ENCODE measurements at places on chromosomes 2 and 18.

DNA sequence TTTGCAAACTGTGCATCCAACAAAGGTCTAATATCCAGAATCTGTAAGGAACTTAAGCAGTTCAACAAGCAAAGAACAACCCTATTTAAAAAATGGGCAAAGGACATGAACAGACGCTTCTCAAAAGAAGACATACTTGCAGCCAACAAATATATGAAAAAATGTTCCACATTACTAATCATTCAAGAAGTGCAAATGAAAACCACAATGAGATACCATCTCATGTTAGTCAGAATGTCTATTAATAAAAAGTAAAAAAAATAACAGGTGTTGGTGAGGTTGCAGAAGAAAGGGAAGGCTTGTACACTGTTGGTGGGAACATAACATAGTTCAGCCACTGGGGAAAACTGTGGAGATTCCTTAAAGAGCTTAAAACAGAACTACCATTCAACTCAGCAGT, 126.2 kb downstream of the NAT8 start:
- DNase-seq: no peak

DNA sequence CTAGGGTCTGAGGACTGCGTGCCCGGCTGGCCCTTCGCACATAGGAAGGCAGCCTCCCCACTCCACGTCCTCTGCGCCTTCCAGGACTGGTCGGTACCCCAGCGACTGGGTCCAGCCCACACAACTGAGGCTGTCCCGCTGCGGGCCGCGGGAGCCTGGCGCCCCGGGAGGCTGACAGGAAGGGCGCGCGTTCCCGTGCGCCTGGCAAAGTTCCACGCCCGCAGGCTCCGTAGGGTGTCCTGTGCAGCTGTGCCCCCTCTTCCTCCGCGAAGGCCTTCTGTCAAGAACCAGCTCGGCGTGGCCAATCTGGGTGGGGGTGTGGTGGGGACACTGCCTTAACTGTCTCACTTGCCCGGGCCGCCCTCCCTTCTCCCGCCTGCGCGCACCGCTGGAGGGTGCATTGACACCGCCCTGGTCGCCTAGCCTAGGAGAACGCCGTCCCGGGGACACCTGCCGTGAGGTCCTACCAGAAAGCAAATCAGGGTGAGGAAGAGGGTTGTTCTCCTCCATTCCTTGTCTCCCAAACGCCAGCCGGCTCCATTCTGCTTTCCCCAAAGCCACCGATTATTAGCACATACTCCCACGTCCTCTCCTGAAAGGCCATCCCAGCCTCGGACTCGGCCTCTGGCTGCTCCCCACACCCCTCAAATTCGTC, 618 bp upstream of the LYPD1 start:
- DNase-seq: peak; percentile 34

DNA sequence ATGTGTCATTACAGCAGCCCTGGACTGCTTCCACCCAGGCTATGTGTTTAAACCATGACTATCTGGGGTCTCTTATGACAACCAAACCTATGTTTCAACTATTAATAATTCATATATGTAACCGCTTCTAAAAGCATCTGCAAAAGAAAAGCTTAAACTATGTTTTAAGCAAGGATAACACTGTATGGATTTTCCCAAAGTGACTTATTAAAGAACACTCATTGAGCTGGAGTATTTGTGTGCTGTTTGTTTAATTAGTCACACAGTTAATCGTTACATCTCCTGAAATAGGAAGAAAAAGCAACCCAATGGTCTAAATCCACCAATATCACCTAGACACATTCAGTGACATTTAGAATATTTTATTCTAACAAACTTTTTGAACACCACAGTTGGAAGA, 51.3 kb downstream of the TMEM163 start:
- no peak for DNase-seq

GRCh38 chr2:163198972-163199371, 360.4 kb upstream of the KCNH7 start:
- DNase-seq: no peak

GRCh38 chr2:150617351-150617978, 130.0 kb upstream of the RND3 start:
- no peak for DNase-seq

- no peak for DNase-seq
These were observed 2.0 kb downstream of the OTOS start for GRCh38 chr2:240138254-240138984.

DNA sequence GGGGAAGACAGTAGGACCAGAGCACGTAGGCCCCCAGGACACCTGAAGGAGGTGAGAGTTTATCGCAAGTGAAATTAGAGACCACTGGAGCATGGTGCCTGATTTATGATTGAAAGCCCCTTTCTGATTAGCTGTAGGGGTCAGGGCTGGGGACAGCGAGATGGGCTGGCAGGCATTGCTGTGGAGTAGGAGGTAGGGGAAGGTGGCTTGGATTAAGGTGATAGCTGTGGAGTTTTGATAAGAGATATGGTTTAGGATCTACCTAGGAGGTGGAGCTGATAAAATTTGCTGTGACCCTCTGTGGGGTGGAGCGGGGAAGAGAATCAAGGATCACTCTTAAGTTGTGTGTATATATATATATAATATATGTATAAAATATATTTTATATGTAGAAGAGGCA, 157.5 kb downstream of the CD8B2 start:
- DNase-seq: no peak

- no peak for DNase-seq
These were observed 12.2 kb upstream of the COL5A2 start for GRCh38 chr2:189191766-189192165.

GRCh38 chr2:36820942-36821605, 124.6 kb downstream of the VIT start:
- no peak for DNase-seq

GRCh38 chr2:66577321-66578053, 142.6 kb downstream of the MEIS1 start:
- DNase-seq: peak; percentile 52

Measured in cardiac muscle cell (in vitro differentiated cells and primary cell).